ENCODE measurements at places on chromosomes 6 and 20.

GRCh38 chr20:37339208-37339607 lies 6.7 kb upstream of the SRC start:
- no peak for DNase-seq

- no peak for DNase-seq
Observed at GRCh38 chr6:131640100-131640499, 3.0 kb downstream of the ENPP3 start.

DNA sequence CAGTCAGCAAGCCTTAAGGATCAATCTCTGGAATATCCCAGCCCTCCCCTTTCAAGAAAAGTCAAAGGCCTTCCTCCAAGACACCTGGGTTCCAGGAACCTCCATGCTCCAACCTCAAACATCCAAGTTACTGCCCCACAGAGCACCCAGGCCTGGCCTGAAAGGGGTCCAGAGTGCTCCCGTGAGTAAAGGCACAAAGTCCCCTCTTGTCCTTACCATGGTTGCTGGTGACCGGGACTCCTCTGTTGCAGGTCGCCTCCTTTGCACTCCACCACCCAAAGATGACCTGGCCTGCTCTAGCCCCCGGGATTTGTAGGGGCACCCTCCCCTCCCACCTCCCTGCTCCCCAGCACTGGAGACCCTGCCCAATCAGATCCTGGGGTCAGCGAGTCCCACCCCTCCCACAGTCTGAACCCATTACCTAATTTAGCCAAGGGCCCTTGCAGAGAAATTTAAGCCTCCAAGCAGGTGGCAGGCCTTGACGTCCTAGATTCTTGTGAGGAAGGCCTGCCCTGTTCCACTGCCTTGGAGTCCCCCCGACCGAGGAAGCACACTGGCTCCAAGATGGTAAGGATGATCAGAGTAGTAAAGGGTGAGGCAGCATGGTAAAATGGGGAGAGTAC lies at the start of gene TNNC2:
Gene TNNC2, minus strand, starts transcription at position 283 of the 623 bp plus-strand sequence. Its CDS starts 64 bp downstream, at position 219.
- DNase-seq: no peak

DNA sequence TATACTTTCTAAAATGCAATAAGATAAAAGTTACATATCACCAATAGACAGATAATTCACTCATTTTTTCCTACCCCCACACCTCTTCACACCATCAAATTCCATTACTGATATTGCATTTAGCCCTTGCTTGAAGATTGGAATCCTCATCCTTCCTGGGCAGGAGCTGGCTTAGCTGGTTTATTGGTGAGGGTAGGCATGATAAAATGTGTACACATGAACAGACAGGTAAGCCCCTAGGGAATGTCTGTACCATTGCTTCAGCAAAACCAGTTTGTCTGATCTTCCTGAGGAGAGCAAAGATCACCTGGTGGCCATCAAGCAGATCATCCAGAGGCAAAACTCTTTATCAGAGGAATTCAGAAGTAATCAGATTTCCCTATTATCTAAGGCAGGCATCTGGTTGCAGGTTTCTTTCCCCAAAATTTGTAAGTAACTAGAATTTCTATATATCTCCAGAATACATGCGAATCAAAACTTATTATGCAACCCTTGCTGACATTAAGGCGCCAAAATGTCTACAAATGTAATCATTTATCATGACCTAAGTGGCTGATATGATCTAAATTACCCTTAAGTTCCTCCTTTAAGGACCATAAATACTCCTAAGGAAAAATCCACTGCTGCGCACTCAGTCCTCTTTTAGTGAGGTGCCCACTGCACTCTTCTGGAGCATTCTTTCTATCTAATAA lies 6.6 kb upstream of the FABP7 start:
- no peak for DNase-seq

DNA sequence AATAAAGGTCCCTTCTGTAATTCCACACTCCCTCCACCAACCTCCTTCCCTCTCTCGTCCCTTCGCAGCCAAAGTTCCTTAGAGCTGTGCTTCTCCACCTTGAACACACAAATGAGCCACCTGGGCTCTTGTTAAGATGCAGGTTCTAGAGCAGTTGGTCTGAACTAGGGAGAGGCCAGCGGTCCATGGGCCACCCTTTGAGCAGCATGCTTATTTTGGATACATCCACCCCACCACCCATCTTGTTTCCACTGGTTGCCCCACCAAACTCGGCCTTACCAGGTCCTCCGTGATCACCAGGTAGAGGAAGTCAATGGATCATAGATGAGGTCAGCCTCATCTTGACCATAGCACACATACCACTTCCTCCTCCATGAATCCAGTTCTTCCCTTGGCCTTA lies 7.3 kb upstream of the BPIFA2 start:
- no peak for DNase-seq

- no peak for DNase-seq
Observed at GRCh38 chr6:2942914-2943563, 28.3 kb downstream of the SERPINB6 start.

GRCh38 chr20:59525500-59526241 lies 78.7 kb upstream of the PHACTR3 start:
- DNase-seq: no peak

DNA sequence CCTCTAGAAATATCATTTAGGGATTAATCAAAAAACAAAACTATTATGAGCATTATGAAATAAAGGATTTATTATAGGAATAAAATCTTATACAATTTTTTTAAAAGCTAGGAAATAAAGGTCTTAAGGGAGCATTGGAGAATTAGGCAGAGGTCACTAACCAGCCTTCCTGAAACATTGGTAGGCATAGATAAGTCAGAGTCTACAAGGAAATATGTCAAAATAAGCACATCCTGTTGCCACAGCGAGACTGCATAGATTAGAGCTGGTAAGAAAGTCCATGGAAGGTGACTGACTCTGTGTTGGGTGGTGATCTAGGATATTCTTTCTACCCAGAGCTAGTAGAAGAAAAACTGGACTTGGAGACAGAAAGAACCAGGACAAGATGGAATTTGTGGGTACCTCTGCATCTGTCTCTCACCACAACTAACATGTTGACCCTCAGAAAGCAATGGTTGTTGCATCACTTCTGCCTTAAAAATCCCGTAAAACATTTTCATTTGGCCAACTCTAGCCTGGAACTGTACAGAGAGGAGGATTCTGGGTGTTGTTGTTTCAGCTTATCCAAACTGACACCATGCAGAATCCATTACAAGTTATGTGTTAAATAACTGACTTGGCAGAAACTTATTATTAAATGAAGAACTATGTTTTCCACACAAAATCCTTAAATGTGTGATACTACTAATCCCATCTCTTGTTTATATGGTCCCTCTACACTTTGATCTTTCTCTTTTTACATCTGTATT lies 77.1 kb downstream of the FBXO5 start:
- DNase-seq: no peak

DNA sequence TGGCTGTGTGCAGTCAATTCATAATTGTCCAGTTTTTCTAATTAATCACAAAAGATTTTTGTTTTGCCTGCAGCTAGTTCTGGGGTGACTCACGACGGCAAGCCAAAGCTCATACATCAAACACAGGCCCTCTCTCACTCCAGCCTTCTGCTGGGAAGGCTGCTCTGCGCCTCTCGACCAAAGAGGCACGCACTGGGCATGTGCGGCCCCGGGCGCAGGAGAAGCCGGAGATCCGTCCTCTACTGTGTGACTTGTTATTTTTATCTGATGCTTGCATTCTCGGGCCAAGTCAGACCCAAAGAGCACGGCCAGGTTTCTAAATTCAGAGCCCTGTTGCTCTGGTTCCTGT lies 98.5 kb downstream of the TFAP2A start:
- DNase-seq: no peak

GRCh38 chr20:19867074-19867473 lies 109.0 kb downstream of the RIN2 start:
- DNase-seq: no peak

Data from stimulated activated CD8-positive, alpha-beta memory T cell treated with anti-CD3 and anti-CD28 coated beads, Interleukin-2, amount 100 ng/mL, for 1 hour (primary cell).